NCI-H187 treated with DMSO at 0.1 percent for 48 hours (cell line): ENCODE measurements at places on chromosomes 3 and 15.

DNA sequence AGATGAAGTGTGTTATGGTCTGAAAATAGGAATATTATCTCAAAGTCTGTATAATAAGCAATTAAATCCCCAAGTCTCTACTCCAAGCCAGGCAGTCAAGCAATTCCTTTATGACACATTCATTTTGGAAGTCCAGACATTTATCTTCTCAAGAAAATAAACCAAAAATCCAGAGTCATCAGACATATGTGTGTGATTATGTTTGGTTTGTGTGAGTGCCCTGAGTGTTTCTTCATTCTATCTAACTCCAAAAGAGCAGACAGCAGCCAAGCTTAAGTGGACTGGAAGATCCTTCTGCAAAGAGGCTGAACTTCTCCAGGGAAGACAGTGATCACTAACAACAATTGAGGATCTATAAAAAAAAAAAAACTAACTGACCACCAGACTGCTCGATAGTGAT lies 239.8 kb downstream of the STAG1 start:
- no peak for DNase-seq

DNA sequence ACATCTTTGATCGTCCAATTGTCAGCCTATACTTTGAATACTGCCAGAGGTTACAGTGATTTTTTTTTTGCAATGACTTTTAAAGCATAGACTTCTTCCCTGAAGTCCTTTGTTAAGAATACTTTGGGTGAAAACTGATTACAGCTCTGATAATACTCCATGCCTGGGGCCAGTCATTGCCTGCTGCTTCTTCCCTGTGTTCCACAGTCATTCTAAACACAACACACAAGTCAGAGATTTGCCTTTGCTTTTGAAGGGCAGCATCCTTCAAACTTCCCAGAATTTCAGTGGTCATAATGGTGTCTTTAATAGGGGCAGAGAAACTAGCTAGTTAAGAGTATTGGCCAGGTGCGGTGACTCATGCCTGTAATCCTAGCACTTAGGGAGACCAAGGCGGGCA lies 153.7 kb upstream of the PLAAT1 start:
- DNase-seq: no peak

DNA sequence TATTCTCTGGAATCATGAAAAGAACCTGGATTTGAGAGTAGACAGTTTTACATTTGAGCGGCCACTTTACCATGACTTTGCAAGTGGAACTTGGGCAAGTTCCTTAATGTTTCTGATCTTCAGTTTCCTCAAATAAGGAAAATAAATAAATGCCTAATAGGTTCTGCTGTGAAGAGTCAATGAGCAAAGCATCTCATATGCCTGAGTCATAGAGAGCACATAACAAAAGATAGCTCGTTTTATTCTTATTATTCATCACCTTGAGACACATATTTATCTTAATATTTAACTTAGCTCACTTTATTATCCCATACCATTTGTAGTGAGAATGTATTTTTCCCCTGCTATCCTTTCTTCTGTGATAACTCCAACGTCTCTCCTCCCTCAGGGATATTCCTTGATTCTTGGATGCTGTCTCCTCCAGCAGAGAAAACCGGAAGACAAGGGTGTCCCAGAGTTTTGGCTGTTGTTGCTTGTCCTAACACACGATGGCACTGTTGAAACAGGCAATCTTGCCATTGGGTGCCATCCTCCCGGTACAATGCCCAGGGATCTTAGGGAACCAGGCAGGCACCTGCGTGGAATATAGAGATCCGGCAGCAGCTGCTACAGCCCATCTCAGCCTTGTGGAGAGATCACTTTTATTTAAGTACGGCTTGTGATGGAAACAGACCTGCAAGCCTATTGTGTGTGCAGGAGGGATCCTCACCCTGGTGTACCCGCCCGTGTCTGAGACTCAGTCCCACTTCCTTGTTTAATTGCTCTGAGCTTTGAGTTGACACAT lies 33.3 kb upstream of the VPS33B start:
- DNase-seq: peak; percentile 81

GRCh38 chr3:151796105-151796680 lies 17.7 kb upstream of the AADAC start:
- DNase-seq: no peak

DNA sequence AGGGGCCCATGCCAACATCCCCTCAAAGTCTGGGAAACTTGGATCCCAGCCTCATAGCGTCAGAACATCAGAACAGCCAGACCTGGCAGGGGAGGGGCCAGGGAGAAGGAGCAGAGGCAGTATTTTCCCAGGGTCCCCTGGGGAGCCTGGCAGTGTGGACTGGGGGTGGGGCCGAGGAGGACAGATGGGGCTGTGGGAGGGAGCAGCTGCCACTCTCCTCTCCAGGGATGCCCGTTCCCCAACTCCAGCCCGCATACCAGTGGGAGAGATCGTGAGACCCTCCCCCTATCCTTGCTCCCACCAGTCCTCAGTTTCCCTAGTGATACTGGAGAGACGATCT lies 6.5 kb upstream of the DNAJB8 start:
- no peak for DNase-seq

DNA sequence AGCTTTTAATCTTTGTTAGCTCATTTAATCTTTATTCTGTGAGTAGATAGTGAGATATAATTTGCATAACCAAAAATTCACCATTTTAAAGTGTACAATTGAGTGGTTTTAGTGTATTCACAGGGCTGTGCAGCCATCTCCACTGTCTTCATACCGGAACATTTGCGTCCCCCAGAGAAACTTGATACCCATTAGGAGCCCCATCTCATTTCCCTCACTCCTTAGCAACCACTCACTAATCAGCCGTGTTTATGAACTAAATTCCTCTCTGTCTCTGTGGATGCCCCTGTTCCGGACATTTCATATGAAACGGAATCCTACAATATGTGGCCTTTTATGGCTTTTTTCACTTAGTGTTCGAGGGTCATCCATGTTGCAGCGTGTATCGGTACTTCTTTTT lies 38.2 kb downstream of the PAK2 start:
- DNase-seq: no peak

DNA sequence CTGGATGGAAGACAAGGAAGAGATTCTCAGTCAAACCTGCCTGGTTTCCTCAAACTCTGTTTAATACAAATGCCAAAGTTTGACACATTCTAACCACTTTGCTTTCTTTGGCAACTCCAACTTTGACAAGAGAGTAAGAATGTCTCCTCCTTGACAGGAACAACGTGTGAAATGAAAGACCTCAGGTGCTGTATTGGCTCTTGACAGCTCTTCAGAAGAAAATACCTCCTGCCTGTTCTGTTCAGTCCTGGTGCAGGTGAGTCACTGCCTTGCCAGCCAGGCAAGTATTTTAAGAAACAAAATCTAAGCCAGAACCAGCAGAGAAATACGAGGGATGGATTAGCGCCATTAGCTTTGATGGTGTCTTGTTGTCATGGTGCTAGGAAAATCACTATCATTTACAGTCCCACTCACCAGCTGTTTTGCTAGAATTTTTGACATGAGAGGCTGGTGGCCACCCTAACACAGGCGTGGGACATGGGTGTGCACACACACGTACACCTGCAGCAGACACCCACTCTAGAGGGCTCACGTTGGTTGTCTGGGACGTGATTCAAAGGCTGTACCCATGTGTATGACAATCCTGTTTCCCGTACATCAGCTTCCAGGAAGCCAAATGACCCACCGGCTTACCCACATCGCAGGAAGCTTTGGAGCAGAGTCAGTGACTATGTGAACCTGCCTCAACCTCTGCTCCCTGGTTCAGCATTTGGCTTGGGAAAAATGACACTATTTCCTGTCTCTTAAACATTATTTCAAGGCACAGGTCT lies 60.4 kb downstream of the CCNL1 start:
- DNase-seq: no peak

DNA sequence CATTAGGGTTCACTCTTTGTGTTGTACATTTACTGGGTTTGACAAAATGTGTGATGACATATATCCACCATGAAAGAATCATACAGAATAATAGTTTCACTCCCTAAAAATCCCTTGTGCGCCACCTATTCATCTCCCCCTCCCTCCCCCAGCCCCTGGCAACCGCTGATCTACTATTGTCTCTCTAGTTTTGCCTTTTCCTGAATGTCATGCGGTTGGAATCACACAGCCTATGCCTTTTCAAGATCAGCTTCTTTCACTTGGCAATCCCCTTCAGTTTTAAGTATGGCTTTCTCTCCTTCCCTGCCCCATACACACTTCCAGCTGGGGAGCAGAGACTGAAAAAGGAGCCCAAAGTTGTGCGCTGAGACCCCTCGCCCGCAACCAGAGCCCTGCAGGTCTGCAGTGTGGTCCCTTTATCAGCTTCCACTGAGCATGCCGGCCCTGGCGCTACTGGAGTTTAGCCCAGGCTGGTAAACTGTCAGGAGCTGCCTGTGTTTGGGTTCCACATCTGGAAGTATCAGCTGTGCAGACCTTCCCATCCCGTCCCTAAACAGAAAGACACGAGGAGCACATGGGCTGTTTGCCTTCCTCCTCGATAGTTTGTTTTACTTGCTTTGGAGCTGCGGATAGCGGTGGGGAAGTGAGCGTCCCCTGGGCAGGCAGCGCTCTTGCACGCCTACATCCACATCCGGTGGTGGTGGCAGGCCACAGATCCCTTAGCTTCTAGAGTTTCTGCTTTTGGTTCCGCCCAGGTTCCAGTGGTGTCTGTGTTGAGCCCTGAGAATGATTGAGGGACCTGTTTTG lies 12.3 kb downstream of the BOC start:
- DNase-seq: no peak

GRCh38 chr3:22392859-22393258 lies 641.8 kb upstream of the ZNF385D start:
- DNase-seq: no peak

- no peak for DNase-seq
Measured at GRCh38 chr3:9951598-9951961, 628 bp downstream of the PRRT3 start.

DNA sequence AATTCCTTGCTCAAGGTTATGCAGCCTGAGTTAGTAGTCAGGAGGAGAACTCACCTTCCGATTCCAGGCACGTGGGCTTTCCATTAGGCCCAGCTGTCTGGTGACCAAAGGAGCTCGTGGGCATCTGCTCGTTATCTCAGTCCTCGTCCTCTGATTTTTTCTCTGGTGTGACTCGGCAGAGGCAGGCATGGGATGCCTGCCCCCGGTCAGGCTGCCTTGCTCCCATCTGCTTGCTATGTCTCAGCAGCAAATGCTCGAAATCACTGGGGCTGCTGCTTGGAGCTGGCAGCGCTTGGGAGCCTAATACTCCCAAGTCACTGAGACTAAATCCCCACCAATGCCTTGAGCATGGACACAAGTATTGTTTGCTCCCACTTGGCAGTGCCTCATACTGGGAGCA lies 84.5 kb upstream of the NMNAT3 start:
- no peak for DNase-seq

- DNase-seq: no peak
Measured at GRCh38 chr3:58063022-58063815, 55.0 kb downstream of the FLNB start.

DNA sequence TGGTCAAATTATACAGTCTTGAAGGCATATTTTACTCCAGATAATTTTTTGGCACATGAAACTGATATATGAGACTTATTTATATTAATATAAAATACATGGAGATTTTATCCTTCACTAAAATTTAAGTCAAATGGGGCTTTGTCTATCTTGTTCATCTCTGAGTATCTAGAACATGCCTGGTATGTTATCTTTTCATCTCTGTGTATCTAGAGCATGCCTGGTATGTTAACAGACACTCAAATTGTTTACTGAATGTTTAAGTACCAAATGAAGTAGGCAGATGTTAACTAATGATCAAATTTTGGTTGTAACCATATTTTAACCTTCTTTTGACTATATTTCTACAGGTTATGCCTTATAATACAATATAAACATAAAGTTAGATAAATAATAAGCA lies 7.7 kb downstream of the GTF2A2 start:
- no peak for DNase-seq

DNA sequence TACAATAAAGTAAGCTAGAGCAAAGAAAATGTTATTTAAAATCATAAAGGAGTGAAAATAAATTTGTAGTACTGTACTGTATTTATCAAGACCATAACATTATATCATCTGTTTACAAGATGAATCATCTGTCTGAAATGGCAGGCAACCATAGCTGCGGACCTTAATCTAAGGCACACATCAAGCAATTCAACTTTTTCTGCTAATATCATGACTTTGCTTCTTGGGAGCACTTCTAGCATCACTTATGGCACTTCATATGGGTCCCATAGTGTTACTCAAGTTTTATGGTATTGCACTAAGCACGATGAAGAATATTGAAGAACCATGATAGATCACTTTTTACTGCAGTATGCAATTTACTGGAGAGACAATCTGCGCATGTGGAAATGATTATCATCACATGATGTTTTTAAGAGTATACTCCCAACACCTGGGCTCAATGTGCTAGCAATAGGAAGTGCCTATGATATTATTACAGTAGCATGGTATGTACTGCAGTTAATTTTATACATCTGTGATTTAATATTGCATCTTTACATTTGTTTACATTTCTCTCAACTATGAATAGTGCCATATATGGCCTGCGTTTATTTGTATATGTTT lies 137.7 kb upstream of the NECTIN3 start:
- no peak for DNase-seq

DNA sequence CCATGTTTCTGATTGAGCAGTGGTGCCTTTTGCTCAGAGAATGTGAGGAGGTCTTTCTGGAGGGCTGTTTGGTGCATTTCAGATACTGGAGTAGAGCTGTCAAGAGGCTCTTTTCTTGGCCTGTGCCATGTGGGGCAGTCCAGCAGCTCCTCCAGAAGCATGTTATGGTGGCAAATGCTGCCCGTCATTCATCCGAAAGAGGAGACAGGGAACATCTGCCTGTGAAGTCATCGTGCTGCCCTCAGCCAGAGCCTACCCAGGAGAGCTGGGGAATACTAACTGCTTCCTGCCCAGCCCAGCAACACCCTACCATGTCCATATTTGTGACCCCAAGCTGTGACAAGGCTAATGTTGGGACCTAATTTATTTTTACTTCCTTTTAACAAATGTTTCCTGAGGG lies 82.2 kb upstream of the SLC6A6 start:
- no peak for DNase-seq

GRCh38 chr3:62587169-62587568 lies 213.8 kb upstream of the FEZF2 start:
- no peak for DNase-seq

DNA sequence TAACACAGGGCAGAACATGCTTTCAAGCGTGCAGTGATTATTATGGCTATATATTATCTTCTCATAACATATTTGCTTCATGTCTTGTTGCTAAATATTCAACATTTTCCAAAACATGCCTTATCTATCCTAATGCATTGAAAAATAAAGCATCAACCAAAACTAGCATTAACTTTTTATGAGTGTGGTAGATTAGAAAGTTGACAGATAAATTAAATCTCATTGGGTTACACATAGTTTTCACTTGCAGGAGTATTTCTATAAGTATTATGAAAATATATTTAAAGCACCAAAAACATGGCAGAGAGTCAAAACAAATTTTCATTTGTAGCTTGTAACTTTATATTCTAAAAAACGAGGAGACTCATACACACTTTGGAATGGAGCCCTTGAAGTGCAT lies 141.5 kb downstream of the CADM2 start:
- DNase-seq: no peak

GRCh38 chr15:41254560-41254959 lies 23.5 kb downstream of the CHP1 start:
- no peak for DNase-seq
